AG09319 (cell line): ENCODE measurements at places on chromosomes 3 and 15.

DNA sequence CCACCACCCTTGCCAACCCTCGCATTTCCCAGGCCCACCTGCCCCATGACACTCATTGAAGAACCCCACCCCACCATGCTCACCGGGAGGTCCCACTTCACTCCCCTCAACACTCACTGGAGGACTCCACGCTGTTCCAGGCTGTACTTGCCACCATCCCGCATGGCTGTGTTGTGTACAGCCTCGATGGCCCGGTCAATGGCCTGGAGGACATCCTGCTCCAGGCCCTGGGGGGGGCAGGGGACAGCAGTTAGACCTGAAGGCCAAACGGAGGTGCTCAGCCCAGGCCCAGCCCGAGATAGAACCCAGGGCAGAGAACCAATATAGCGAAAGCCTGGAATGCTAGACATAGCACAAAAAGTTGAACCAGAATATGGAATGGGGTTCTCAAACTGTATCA lies 2.9 kb downstream of the NCKIPSD start:
- DNase-seq: no peak

GRCh38 chr3:105622169-105622568 lies 246.6 kb downstream of the CBLB start:
- DNase-seq: no peak

- no peak for DNase-seq
These were observed 29.7 kb downstream of the SEMA7A start for GRCh38 chr15:74403991-74404563.

DNA sequence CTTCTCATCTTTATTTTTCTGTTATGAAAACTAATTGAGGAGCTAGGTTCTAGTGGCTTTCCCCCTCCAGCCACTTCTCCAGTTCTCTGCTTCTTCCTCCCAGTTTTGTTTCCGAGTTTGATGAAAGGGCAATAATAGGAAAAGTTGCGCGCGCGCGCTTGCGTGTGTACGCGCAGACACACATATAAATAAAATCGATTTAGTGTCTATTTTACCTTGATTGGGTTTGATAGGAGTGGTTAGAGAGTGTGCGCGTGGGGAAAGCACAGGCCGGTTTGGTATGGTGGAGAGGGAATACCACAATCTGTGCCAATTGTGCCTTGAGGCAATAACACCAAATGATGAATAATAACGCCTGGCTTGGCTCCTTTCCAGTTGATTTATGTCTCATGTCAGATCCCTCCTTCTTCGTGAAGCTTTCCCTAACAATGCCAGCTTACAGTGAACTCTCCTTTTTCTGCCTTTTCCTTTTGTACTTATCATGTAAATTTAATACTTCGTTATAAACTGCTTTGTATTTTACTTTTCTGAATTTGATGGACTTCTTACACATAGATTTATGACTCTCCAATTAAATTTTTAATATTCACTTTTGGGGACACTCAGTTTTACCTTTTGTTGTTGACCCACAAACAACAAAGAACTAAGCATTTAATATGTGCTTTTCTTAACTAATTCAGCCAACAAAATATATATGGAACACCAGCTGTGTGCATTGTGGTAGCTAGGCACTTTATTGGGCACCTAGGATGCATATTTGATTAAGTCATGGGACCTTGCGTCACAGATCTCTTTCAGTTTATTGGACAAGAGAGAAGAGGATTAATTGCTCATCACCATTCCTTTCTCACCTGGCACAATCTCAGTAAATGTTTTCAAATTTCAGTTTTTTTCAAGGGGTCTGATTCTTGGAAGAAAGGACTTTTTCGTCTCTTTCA lies 1.7 kb downstream of the TIPARP start:
- DNase-seq: no peak

- DNase-seq: no peak
These were observed 64.7 kb downstream of the OXSM start for GRCh38 chr3:25854635-25855034.
